Upper lobe of right lung (tissue), 1 donor: ENCODE measurements at places on chromosomes 1 and 21.

DNA sequence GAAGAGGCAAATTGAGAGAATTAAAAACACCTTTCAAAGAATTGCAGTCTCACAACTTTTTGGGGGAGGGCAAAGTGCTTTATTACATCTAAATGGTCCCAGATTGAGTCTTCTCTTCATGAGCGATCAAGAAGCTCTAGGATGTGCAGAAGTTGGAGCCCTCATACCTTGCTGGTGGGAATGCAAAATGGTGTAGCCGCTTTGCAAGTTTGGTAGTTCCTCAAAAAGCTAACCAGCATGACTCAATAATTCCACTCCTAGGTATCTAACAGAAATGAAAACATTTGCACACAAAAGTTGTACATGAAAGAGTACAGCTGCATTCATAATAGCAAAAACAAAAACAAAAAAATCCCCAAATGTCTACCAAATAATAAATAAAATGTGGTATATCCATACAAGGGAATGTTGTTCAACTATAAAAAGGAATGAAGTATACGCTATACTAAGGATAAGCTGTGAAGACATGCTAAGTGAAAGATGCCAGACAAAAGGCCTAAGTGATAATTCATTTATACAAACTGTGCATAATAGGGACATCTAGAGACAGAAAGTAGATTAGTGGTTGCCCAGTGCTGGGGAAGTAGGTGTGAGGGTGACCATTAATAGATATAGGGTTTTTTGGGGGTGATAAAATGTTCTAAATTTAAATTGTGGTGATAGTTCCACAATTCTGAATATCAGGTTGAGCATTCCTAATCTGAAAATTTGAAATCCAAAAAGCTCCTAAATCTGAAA, 55.2 kb downstream of the SELENOF start:
- DNase-seq = no peak

DNA sequence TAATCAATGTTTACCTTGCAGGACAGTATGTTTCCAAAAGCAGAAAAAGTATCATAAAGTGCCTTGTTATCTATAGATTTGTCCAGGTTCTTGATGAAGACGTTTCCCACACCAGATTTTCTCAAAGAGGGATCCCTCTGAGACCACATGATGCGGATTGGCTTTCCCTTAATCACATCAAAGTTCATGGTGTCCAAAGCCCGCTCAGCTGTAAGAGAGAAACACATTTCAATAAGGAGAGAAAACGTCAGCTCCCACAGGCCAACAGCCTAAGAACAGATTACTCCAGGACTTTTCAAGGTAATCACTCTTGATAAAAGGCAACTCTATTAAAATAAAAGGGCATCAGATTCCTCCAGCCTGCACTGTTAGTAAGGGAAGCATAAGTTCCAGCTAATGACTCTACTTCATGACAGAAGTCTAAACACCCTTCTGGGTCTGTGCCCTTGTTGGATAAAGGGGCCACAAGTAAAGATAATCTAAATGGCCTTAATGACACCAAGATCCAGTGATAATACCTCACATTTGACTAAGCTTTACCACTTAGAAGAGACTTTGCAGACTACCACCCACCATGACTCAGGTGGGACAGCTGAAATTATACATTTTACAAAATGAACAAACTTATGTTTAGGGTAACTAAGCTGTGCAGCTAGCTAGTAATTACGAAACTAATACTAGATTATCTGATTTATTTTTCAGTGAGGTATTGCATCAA, 4.1 kb downstream of the PABPC4 start:
- DNase-seq = no peak

- no peak for DNase-seq
Observed at GRCh38 chr1:167695756-167696561, 25.8 kb upstream of the MPZL1 start.

DNA sequence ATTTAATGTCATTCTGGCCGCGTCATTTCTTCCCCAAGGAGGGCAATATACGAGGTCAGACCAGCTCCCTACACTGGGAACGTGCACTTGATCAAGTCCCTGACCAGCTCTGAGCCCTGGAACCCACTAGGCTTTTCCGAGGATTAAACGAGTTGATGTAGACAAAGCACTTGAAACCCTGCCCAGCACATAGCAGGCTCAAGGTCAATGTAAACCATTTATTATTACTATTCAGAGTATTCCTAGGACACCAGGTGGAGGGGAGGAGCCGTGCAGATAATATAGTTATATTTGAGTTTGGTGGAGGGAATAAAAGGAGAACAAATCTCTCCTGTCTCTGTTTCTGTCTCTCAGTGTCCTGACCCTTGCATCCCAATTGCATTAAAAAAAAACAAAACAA, 174.1 kb upstream of the IGSF21 start:
- no peak for DNase-seq
